Astrocyte (in vitro differentiated cells and primary cell): ENCODE measurements at places on chromosomes 3 and 15. TPM values are rescaled to one million over a fixed set of nuclear protein-coding genes. Genes with fewer than 3 reads are reported as not detected.

TXNRD3 gene
- 7.6 and 11.1 TPM in 2 replicates for total RNA-seq

ZNF80 gene
- not detected in 2 replicates for total RNA-seq

COL6A5 gene
- total RNA-seq, result 0.02 and 0.05 TPM in 2 replicates

SNX22 gene
- total RNA-seq, result 0.19 and 0.27 TPM in 2 replicates

CRYGS gene
- total RNA-seq, result 1.3 and 2.1 TPM in 2 replicates

PARP15 gene
- total RNA-seq, result 0.09 and 0.22 TPM in 2 replicates

BFSP2 gene
- total RNA-seq, result not detected in 2 replicates

XCR1 gene
- not detected in 2 replicates for total RNA-seq

CFAP100 gene
- not detected in 2 replicates for total RNA-seq

OXTR gene
- 2.2 and 3.0 TPM in 2 replicates for total RNA-seq

GRCh38 chr3:130787422-130788068 lies 40.9 kb upstream of the PIK3R4 start:
- no peak overlapping the region for H3K4me3 ChIP-seq
- no peaks in the 10 kb centered on the region for H3K36me3 ChIP-seq
- no peaks in the 10 kb centered on the region for H3K4me1 ChIP-seq
- no peak overlapping the region for H3K27ac ChIP-seq

DNA sequence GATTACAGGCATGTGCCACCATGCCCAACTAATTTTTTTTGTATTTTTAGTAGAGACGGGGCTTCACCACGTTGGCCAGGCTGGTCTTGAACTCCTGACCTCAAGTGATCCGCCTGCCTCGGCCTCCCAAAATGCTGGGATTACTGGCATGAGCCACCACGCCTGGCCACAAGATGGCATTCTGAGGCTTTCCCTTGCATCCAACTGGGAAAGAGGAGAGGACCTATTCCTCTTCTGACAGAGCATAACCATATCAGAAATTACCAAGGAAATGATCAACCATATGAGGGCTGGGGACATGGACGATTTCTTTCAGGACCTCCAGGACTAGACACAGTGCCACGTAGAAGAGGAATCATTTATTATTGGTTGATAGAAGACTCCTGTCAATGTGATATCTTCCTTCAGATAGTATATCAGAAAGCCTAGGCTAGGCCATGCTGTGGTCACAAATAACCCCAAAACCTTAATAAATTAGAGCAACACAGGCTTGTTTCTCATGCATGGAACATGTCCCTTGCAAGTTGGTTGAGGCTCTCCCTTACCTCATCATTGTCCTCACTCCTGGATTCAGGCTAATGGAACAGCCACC lies 372.3 kb upstream of the IL12A start:
- H3K4me1 ChIP-seq, result peaks cover 20% of the 10 kb centered on the region
- H3K27me3 ChIP-seq, result no peaks in the 10 kb centered on the region
- no peak overlapping the region for H3K27ac ChIP-seq

GRCh38 chr15:68311859-68312557 lies 34.5 kb downstream of the FEM1B start:
- H3K4me3 ChIP-seq, result no peak overlapping the region
- H3K27me3 ChIP-seq, result no peaks in the 10 kb centered on the region
- peak overlapping the region; percentile 61 for H3K27ac ChIP-seq
- peaks cover 31% of the 10 kb centered on the region for H3K4me1 ChIP-seq

DNA sequence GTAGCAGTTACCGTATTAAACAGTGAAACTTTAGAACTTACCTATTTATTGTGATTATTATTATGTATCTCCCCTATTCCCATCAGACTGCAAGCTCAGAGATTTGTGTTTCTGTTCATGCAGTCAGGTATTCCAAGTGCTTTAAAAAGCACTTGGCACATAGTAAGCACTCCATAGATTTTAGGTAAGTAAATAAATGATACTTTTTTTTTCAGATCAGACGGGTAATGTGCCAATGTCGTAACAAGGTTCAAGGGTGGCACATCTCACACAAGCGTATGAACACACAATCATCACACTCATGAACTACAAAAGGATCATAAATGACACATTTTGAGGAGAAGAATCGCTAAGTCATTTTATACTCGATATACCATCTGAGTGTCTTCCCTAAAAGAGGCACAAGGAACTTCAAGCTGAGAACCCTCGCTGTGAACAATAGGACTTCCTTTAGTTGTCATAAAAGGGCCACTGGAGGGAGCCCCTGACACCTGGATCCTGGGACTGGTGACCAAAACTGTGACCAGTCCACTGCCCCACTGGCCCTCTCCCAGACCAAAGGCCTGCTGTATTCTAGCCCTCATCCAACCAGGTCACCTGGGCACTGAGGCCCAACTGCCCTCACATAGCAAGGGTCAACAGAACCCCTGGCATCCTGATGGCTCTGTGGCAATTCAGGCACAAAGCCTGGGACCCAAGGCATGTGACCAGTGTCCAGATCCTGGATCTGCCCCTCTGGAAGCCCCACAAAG lies 32.1 kb downstream of the KIF9 start:
- DNase-seq, result no peak
- no peak overlapping the region for H3K27ac ChIP-seq
- no peak overlapping the region for H3K4me3 ChIP-seq
- no peaks in the 10 kb centered on the region for H3K4me1 ChIP-seq

GRCh38 chr3:134614955-134615354 lies 35.9 kb downstream of the KY start:
- no peak for DNase-seq
- no peaks in the 10 kb centered on the region for H3K27me3 ChIP-seq
- H3K4me1 ChIP-seq, result no peaks in the 10 kb centered on the region

GRCh38 chr15:58629625-58630024 lies 119.9 kb downstream of the ADAM10 start:
- H3K4me3 ChIP-seq, result no peak overlapping the region
- no peaks in the 10 kb centered on the region for H3K27me3 ChIP-seq
- H3K36me3 ChIP-seq, result peaks cover 13% of the 10 kb centered on the region
- no peak for DNase-seq
- no peaks in the 10 kb centered on the region for H3K4me1 ChIP-seq
- no peak overlapping the region for H3K27ac ChIP-seq

DNA sequence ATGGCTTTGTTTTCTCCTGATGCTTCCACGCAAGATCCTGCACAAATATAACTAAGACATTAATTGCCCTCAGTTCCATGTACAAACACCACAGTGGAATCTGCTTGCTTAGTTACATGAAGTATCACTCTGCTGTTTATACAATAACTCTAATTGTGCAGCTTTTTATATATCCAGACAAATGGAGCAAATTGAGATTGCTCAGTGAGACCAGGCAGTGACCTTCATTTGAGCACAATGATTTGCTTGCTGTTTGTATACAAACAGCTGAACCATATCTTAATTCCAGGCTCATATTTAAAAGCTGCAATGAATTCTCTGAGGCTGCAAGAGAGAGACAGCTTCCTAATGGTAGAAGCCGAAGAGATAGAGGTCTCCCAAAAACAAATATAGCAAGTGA lies 243.7 kb downstream of the CADPS start:
- no peaks in the 10 kb centered on the region for H3K27me3 ChIP-seq
- no peak overlapping the region for H3K4me3 ChIP-seq
- H3K27ac ChIP-seq, result no peak overlapping the region
- no peaks in the 10 kb centered on the region for H3K36me3 ChIP-seq
- DNase-seq, result no peak

DNA sequence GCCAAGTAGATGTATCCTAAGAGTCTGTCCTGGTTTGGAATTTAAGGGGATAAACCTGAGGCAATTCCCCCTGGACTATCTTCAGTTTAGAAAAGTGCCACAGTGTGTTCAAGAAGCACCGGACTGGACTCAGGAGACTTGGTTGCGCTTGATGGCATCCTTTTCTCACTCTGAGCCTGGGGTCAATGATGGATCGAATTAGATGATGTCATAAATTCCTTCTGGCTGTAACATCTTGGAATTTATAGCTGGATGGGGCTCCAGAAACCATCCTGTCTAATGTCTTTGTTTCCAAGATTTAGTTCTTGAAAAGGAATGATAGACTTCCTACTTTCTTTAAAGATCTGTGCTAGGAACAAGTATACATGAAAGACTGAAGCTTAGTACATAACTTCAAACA lies 280.6 kb downstream of the LPP start:
- peak overlapping the region; percentile 28 for H3K27ac ChIP-seq
- H3K27me3 ChIP-seq, result no peaks in the 10 kb centered on the region
- DNase-seq, result peak; percentile 61

GRCh38 chr3:171458864-171459136 lies 1.4 kb downstream of the TNIK start:
- H3K4me3 ChIP-seq, result peak overlapping the region; percentile 68
- H3K27ac ChIP-seq, result no peak overlapping the region
- DNase-seq, result no peak
- H3K36me3 ChIP-seq, result no peaks in the 10 kb centered on the region
- peaks cover 9% of the 10 kb centered on the region for H3K4me1 ChIP-seq

DNA sequence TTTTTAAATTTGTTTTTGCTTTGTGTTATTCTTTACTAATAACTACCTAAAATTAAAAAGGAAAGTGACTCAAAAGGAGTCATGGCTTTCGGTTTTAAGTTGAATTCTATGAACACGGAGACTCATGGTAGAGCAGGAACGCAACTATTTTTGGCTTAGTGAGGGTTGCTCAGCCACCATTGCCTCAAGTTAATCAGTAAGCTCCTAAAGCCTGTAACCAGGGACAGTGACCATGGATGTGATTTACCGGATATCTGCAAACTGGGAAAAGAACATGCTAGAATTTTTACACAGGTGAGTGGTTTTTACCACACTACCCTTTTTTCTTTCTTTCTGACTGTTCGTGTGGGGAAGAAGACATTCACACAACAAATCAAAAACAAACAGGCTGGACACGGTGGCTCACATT lies 11.8 kb downstream of the SLC12A8 start:
- H3K4me3 ChIP-seq, result no peak overlapping the region
- no peaks in the 10 kb centered on the region for H3K36me3 ChIP-seq
- no peaks in the 10 kb centered on the region for H3K27me3 ChIP-seq
- no peak overlapping the region for H3K27ac ChIP-seq
- no peaks in the 10 kb centered on the region for H3K4me1 ChIP-seq

DNA sequence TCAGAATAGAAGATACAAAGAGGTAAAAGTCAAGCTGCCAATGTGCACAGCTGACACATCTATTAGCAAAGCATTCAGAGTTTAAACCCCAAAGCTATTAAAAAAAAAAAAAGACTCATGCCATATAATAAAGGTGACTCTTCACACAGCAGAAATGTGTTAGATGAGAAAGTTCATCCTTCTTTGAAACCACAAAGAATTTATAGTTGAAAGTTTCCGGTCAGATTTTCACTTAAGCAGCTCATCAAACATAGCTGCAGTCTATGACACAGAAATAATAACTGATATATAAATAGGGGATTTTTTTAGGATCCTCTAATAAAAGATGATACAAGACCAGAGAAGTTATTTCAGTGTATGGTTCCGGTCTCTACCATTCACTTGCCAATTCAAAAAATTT lies 76.6 kb downstream of the WWTR1 start:
- no peaks in the 10 kb centered on the region for H3K36me3 ChIP-seq
- peaks cover 66% of the 10 kb centered on the region for H3K4me1 ChIP-seq
- H3K27me3 ChIP-seq, result no peaks in the 10 kb centered on the region

DNA sequence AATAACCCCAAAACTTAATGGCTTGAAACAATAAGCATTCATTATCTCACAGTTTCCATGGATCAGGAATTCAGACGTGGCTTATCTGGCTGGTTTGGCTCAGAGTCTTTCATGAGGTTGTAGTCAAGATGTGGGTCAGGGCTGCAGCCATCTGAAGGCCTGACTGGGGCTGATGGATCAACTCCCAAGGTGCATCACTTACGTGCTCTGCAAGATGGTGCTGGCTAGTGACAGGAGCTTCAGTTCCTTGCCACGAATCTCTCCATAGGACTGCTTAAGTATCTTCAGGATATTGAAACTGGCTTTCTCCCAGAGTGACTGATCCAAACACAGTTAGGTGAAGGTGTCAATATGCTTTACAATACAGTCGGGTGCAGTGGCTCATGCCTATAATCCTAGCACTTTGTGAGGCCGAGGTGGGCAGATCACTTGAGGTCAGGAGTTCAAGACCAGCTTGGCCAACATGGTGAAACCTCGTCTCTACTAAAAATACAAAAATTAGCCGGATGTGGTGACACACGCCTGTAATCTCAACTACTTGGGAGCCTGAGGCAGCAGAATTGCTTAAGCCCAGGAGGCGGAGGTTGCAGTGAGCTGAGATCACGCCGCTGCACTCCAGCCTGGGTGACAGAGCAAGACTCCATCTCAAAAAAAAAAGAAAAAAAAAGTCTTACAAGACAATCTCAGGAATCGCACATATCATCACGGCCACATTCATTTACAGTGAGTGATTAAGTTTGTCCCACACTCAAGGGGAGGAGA lies 28.5 kb upstream of the PTPRG start:
- H3K4me1 ChIP-seq, result no peaks in the 10 kb centered on the region
- no peak overlapping the region for H3K4me3 ChIP-seq
- no peak for DNase-seq
- H3K27me3 ChIP-seq, result no peaks in the 10 kb centered on the region
- H3K36me3 ChIP-seq, result no peaks in the 10 kb centered on the region

DNA sequence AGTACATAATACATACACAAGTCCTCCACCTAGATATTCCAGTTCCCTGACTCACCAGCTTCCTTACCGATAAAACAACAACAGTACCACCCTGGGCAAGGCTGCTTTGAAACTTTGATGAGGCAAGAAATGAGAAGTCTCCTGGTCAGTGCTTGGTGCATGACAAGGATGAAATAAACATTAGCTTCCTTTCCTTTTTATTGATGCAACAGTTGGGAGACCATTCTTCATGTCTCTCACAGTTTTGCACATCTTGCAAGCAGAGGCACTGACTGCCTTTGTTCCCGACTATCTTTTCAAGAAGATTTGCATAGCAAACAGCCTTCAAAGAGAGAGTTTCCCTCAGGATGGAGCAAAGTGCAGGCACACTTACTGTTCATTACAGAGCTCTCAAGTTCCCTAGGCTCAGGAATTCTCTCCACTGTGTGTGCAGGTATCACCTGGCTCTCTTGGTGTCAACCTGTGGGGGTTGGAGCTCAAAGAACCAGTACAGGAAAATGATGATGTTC lies 65.2 kb downstream of the MYLK start:
- peak; percentile 90 for DNase-seq
- H3K4me1 ChIP-seq, result peaks cover 47% of the 10 kb centered on the region
- H3K27ac ChIP-seq, result peak overlapping the region; percentile 85
- H3K27me3 ChIP-seq, result no peaks in the 10 kb centered on the region

DNA sequence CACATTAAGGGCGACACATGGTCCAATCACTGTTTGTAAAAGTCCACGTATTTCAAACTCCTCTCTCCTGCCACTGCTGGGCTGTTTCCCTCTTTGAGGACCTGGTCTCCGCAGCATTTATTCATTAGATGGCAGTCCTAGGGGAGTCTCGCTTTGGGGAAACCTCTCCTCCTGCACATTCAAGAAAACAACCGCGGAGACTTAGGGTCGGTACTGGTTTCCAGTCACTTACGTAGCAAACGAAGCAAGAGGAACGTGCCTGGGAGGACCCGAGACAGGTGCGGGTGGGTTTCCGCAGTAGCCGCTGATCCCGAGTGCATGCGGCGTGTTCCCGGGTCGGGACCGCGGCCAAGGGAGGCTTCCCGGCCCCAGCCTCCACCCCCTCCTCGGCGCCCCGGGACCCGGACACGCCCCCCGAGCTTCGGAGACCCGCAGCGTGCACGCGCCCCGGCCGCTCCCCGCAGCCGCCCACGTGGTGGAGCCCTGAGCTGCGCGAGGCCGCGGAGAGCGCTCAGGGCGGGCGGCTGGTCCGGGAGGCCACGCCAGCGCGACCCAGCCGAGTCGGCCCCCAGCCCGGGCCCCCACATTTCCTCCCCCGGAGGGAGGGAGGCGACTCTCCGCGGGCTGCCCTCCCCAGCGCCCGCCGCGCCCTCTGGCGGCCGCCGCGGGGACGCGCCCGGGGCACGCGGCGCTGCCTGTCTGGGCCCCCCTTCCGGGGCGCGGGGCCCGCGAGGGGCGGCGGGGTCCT lies 1.1 kb upstream of the IGF1R start:
- peak; percentile 54 for DNase-seq
- H3K27me3 ChIP-seq, result peaks cover 22% of the 10 kb centered on the region
- peak overlapping the region; percentile 67 for H3K4me3 ChIP-seq
- H3K27ac ChIP-seq, result no peak overlapping the region
- H3K36me3 ChIP-seq, result no peaks in the 10 kb centered on the region
